HepG2 (cell line): ENCODE measurements at places on chromosomes 2 and 18. TPM values are rescaled to one million over a fixed set of nuclear protein-coding genes. Genes with fewer than 3 reads are reported as not detected.

The CPS1 gene
- total RNA-seq: 44.9 and 51.7 TPM in 2 replicates

DNA sequence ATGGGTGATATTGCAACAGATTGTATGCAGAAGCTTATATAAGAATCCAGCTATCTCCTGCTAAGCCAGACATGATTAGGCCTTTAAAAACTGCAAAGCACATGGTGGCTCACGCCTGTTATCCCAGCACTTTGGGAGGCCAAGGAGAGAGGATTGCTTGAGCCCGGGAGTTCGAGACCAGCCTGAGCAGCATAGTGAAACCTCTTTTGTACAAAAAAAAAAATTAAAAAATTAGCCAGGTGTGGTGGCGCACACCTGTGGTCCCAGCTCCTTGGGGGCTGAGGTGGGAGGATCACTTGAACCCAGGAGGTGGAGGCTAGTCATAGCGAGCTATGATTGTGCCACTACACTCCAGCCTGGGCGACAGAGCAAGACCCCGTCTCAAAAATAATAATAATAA is 204.6 kb downstream of the TNS1 start:
- no peak for DNase-seq
- H3K27ac ChIP-seq: no peak overlapping the region
- H3K4me1 ChIP-seq: peaks cover 60% of the 10 kb centered on the region
- no peaks in the 10 kb centered on the region for H3K36me3 ChIP-seq
- H3K27me3 ChIP-seq: no peaks in the 10 kb centered on the region

DNA sequence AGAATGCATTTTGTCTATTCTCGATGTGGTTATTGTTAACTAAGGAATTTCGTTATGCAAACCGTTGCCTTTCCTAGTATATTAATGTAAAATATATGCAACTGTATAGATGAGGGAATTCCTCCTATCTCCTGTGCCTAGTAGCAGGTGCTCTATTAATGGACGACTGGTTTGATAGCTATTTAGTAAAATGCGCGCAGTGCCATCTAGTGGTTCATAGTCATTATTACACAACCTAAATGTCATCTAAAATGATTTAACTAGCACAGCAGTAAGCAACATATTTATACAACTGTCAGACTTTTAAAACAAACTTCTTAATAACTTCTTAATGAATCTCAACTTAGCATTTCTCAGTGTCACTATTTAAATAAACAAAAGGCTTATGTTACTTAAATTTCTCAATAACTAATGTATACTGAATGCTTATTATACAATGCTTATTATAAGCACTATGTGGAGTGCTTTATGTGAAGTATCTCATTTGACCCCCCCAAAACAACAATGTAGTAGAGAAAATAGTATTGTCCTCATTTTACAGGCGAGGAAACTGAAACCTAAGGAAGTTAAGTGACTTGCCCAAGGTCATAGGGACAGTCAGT is 77.9 kb downstream of the DTNA start:
- no peak overlapping the region for H3K27ac ChIP-seq
- H3K4me3 ChIP-seq: no peak overlapping the region
- H3K27me3 ChIP-seq: no peaks in the 10 kb centered on the region
- no peaks in the 10 kb centered on the region for H3K36me3 ChIP-seq

DNA sequence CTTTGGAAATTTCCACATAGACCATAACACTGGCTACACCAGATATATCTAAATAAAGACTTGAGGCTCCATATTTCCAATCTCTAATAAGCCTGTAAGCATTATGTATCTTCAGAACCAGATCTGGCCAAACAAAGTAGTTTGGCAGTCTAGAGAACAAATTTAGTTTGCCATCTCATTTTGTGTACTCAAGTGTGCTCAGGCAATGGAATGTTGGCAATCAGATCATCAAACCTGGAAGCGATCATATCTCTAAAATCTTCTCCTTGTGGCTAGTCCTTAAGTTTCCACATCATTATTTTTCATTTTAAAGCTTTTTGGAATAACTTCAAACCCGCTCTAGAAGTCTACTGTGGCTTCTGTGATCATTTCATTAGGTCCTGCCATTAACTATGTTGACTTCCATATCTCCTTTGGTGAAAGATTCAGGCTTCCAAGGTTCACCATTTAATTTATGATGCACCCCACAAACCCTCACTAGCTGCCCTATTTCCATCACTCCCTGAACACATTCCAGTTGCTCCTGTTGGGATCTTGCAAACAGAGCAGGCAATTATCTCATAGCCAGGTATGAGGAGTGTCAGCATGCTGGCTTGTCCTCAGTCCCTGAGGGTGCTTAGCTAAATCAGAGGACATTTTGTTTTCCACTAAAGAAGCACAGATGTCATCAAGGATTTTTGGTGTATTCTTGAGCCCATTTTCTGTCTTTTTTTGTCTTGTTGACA is 46.2 kb downstream of the WDR75 start:
- DNase-seq: no peak
- H3K27me3 ChIP-seq: no peaks in the 10 kb centered on the region
- H3K4me1 ChIP-seq: no peaks in the 10 kb centered on the region
- no peak overlapping the region for H3K27ac ChIP-seq

DNA sequence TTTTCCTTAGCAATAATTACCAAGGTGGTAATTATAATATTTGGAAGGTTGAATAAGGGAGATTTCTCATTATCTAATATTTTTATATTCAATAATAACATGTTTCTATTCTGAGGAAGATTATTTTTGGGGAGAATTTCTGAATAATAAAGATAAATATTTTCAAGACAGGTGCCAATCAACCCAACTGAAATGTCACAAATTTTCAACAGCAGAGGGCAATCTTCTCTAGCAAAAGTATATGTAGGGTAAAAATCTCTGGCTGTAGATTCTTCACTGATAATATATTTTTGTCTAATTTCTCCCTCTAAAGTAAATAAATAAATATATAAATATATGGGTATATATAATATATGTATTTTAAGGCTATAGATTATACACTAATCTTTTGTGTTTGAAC is 1187.2 kb upstream of the CRIM1 start:
- no peaks in the 10 kb centered on the region for H3K36me3 ChIP-seq
- H3K4me1 ChIP-seq: no peaks in the 10 kb centered on the region
- DNase-seq: no peak
- H3K27ac ChIP-seq: no peak overlapping the region
- H3K4me3 ChIP-seq: no peak overlapping the region

DNA sequence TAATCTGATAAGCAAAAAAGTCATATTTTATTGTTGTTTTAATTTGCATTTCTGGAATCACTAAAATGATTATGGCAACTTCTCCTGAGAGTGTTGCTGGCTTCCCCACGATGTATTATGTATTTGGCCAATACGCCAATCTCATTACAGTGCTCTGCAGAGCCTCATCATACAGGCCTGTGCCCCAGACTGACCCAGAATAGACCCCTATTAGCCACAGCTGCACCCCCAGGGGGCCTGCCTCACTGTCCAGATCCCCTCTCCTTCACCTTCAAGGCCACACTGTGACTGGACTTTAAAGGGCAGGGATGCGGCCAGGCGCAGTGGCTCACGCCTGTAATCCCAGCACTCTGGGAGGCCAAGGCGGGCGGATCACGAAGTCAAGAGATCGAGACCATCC is 17.4 kb upstream of the COX7A2L start:
- no peak for DNase-seq
- H3K27me3 ChIP-seq: no peaks in the 10 kb centered on the region
- H3K36me3 ChIP-seq: no peaks in the 10 kb centered on the region
- peaks cover 35% of the 10 kb centered on the region for H3K4me1 ChIP-seq

GRCh38 chr18:3870914-3871313 is 420.9 kb downstream of the TGIF1 start:
- no peak overlapping the region for H3K27ac ChIP-seq
- no peaks in the 10 kb centered on the region for H3K36me3 ChIP-seq
- no peaks in the 10 kb centered on the region for H3K4me1 ChIP-seq
- DNase-seq: no peak
- peaks cover 7% of the 10 kb centered on the region; the same call in 1 of the 3 replicates for H3K27me3 ChIP-seq

DNA sequence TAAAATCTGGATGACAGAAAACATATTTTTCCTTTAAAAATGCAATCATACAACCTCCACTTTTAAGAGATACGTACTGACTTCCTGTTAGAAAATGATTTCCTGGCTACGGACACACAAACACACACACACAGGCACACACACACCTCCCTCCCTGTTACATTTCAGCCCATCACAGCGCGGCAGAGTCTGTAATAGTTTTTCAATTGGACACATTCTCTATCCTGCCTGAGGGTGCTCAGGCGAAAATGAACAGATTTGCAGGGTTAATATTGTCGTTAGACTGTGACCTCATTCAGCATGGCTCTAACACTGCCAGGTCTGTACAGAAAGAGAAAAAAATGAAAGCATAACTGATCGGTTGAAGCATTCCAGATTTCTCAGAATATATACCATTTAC is 45.0 kb downstream of the KCTD1 start:
- no peak for DNase-seq
- H3K4me1 ChIP-seq: peaks cover 16% of the 10 kb centered on the region
- no peak overlapping the region for H3K4me3 ChIP-seq
- no peaks in the 10 kb centered on the region for H3K36me3 ChIP-seq
- H3K27me3 ChIP-seq: no peaks in the 10 kb centered on the region; the same call in 1 of the 2 replicates
- no peak overlapping the region for H3K27ac ChIP-seq

The GRHL1 gene
- total RNA-seq: 10.6 and 12.0 TPM in 2 replicates
